ENCODE measurements at places on chromosomes 6 and 20.
A peak's percentile ranks its signal among the peaks of the same experiment; 100 is the strongest.

DNA sequence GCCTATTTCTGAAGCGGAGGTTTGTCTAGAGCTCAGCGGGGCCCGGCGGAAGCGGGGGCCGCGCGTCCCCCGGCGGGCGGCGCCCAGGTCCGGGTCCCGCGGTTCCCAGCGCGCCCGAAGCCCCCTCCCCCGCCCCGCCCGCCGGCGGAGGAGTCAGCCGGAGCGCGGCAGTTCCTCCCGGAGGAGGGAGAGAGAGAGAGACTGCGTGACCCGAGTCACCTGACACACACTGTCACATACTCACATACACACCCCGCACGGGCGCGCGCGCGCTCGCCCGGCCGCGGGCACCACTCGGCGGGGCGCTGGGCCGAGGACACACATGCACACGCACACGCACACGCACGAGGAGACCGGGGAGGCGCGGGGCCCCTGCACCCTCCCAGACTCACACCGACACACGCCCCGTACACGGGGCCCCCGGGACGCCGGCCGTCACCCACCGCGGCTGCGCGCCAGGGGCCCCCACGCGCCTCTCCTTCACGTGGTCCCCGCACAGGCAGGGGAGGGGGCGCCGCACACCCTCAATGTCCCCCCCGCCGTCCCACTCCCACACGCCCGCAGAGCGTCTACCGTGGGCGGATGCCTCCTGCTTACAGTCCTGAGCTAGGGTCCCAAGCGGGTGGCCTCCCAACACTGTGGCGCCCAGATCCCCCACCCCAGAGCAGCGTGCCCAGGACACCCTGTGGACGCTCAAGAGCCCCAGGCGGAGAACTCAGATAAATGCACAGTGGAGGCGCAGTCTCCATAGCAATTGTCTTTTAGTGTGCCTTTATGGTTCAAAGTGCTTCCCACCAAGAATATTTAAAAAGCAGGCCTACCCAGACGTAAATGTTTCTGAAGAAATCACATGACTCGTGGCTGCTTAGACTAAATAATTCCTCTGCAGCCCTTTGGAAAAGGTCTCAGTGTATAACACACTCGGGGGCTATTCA lies at the start of gene RRAGD:
Gene RRAGD (minus strand): TSS at position 203 of the 935 bp plus-strand sequence. CDS start 280 bp downstream, outside the sequence.
- DNase-seq: peak; percentile 15

GRCh38 chr6:118748311-118749062 lies 97.1 kb upstream of the CEP85L start:
- peak; percentile 74 for DNase-seq

DNA sequence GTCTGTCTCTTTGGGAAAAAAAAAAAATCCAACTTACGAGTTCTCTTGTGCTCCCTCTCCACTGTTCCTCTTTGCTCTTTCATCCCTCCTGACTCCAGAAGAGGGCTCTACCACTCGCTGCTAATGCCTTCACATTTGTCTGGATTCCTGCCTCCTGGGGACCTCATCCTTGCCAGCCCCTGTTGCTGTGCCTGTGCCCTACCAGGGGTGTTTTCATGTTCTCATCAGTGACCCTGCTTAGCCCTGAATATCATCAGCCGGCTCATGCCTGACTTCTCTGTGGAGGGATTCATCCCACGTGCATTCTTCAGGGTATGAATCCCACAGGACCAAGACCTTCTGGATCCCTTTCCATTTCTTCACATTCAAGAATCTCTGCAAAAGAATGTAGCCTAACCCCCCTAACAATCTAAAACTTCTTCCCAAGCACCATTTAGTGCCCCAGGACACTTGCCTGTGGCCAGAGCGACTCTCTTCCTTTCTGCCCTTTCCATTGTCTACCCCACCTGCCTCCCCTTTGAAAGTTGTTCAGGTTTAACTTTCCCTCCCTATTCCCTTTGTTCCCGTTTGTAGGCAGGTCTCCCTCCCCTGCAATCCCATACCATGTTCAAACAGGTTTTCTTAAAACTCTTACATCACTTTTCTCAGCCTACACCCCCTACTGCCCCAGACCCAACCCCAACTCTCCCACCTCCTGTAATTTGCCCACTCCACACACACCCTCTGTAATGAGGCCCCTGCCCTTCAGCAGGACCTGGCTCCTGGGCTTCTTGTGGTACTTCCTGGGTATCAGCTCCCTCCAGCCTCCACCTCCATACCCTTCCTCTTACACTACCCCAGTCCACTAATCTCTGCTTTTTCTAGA lies 50.2 kb downstream of the RREB1 start:
- DNase-seq: no peak

- no peak for DNase-seq
Measured at GRCh38 chr6:157289764-157290163, 33.6 kb downstream of the TMEM242 start.

GRCh38 chr6:121925024-121925423 lies 474.4 kb upstream of the HSF2 start:
- DNase-seq: peak; percentile 32

Measured in NCI-H510A treated with DMSO at 0.1 percent for 48 hours (cell line).